B cell (primary cell): ENCODE measurements at places on chromosomes 2 and 18.

GRCh38 chr2:105597806-105598803, 146.6 kb upstream of the NCK2 start:
- no peak for DNase-seq

DNA sequence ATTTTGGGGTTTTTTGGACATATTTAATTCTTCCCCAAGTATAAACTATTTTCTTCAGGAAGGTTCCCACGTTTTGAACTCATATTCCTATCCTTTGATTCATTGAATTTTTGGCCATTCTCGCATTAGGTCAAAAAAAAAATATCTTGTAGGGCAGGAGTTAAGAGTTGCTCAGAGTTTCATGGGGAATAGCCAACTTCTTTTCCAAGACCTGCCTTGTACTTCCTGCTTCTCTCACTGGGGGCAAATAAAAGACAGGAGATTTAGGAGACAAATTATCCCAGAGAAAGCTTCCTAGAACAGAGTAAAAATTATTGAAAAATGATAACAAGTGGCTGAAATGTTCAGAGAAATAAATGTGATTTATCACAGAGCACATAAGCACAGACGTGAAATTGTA, 55.2 kb upstream of the BCL11A start:
- DNase-seq: no peak

- DNase-seq: no peak
Measured at GRCh38 chr18:70720607-70721006, 431.8 kb downstream of the SOCS6 start.

DNA sequence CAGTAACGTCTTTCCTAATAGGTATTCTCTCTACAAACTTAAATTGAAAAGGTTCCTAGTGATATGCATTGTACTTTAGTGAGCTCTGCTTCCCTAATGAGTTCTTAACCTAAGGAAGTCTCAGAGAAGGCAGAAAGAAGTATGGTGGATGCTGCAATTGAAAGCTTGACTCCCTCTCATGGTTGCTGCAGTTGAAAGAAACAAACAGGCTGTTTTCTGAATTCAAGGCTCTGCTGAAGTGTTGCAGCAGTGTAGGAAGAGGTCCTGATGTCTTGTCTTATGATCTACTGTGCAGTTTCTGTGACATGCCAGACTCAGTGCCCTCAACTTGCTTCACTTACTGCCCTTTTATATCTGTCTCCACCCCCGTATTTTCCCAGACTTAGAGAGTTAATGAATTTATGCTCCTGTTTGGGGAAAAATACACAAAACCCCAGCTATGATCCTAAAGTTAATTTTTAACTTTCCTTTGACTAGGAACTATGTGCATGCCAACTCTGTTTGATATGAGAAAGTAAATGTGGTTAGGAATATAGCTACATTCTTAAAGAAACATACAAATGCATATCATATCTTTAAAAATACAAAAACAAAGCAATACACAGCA, 655.3 kb upstream of the FAM98A start:
- DNase-seq: no peak

- no peak for DNase-seq
Measured at GRCh38 chr2:20796374-20796791, 26.5 kb downstream of the LDAH start.

- DNase-seq: no peak
Measured at GRCh38 chr2:68043695-68044094, 19.1 kb downstream of the C1D start.

DNA sequence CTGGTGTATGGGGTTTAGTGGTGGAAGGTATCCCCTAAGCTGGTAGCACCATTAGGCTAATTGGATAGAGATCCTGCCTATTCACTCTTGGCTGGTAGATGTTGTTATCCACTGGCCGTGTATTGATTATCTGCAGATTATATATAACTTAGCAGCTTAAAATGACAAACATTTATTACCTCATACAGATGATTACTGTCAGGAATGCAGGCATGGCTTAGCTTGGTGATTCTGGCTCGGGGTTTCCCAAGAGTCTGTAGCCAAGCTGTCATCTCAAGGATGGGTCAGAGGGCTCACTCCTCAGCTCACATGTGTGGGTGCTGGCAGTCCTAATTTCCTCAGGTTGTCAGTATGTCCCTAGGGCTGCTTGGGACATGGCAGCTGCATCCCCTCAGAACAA, 465.8 kb downstream of the PARD3B start:
- no peak for DNase-seq

GRCh38 chr2:158619496-158619895, 162.7 kb downstream of the PKP4 start:
- no peak for DNase-seq

DNA sequence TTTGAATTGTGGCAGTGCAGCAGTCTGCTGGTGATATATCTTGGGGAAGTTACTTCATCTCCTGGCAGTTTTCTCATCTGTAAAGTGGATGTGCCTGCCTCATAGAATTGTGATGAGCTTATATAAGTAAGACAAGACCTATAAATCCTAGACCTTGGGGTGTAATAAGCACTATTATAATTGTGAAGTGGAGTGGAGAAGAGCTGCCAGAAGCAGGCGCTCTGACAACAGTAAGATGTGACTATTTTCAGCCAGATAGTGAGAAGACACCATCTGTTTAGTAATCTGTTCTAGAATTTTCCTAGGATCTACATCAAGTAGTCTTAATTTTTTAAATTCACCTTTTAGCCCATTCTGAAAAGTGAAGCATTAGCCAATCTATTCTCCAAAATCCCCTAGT, 85.6 kb upstream of the TSPYL6 start:
- DNase-seq: no peak

DNA sequence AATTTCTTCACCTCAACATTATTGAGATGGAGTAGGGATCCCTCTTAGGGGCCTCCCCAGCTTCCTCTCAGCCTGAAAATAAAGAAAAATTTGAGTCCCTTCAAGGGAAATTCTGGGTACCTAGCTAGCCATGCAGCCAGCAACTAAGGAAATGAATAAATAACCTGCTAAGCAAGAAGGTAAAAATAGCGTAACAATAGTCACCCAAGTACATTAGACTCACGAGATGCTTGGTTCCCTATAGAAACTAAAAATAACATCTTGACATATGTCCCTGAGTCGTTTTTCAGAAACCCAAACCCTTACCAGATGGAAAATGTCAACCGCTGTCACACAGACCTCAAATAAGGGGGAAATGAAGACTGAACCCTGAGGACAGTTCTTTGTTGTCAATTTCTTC, 51.9 kb downstream of the CACNB4 start:
- no peak for DNase-seq

DNA sequence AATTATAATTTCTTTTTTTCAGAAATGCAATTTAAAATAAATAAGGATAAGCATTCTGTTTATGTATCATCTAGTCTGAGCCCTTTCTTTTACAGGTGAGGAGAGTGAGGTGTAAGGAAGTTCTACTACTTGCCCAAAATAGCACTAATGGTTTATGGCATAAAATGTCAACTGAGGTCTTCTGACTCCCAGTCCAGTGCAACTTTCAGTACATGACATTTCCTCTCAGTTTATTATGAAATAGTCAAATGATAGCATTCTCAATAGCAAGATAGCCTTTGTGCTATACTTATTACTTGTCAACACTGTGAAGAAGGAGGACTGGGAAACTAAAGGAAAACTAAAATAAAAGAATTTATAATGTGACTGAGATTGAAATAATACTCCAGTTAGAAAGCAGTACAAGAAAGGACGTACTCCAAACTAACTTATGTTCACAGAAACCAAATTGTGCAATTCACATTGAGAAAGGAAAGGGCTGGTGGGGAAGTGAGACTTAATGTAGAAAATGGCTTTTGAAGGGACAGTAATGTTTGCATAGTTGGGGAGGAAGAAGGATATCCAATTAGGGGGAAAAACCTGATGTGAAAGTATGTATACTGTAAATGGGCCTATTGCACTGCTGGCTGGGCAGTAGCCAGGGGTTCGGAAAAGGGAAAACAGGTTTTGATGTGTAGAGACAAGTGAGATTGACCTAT, 166.7 kb upstream of the ZEB2 start:
- peak; percentile 29 for DNase-seq

DNA sequence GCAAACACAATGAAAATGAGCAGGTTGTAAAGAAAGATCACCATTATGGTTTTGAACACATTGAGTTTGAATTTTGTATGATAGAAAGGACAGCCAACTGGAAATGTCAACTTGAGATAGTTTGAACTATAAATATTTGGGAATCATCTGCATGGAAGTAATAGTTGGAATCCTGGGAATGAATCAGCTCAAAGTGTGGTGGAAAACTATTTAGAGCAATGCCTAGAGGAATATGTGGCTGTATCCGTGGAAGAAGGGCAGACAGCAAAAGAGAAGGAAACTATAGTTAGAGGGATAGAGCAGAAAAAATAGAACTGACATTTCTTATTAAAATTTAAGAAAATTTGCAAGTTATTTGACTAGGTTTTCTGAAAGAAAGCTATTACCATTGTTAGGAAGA, 112.5 kb upstream of the OTX1 start:
- no peak for DNase-seq

- no peak for DNase-seq
Measured at GRCh38 chr2:568639-569235, 108.5 kb downstream of the TMEM18 start.

GRCh38 chr2:72961853-72962468, 44.6 kb downstream of the EMX1 start:
- DNase-seq: no peak

GRCh38 chr18:28669165-28669564, 492.2 kb upstream of the CDH2 start:
- no peak for DNase-seq

GRCh38 chr2:130836501-130837174, at the start of gene ARHGEF4:
Gene ARHGEF4, plus strand, starts transcription at chr2:130836914. Its CDS starts 40 bp downstream, at chr2:130836954.
- DNase-seq: peak; percentile 21

DNA sequence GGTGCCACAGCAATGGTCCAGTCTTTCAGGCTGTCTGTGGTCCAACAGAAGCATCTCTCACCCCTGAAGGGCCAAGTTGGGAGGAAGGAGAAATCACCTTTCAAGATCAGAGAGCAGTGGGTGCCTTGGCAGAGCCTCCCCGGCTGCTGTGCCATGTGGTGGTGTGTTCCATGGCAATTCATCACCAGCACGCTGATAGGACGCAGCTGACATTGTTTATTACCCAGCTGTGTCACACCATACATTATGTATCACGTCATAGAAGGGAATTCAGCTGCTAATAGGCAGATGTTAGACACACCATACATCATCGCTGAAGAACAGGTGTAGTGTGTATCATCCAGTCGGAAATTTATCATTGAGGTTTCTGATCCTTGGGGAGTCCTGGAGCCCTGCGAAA, 29.6 kb upstream of the RPL31 start:
- no peak for DNase-seq

GRCh38 chr2:109376796-109377495, 236.8 kb downstream of the SEPTIN10 start:
- DNase-seq: no peak

GRCh38 chr2:100765481-100765880, 54.5 kb upstream of the NPAS2 start:
- DNase-seq: no peak

DNA sequence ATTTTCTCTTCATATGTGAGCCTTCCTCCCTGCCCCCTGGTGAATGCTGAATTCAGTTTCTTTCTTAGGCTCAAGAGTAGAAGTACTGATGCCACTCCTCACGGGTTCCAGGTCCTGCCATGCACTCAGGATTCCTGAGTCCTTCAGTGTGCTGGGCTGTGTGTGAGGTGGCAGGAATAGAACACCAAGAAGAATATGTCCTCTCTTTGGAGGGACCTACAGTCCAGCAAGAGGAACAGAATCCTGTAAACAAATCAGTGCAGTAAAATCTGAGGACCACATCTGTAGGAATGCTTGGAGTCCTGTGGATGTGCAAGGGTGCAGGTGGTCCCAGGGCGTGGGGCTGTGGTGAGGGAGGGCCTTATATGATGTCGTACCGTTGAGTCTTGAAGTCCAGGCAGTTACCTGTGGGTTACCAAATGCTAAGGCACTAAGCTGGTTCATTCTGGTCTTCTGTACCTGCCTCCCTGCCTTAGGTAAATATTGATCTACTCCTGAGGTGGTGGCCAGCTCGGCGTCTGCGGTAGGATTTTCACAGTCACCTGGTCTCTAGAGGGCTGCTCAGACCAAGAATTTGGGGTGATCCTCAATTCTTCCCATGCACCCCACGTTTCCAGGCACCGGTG, 5.5 kb downstream of the ASAP2 start:
- DNase-seq: no peak

- DNase-seq: no peak
Measured at GRCh38 chr2:153601812-153602211, 123.2 kb upstream of the RPRM start.

GRCh38 chr2:11467749-11468148, 1.8 kb upstream of the E2F6 start:
- no peak for DNase-seq

DNA sequence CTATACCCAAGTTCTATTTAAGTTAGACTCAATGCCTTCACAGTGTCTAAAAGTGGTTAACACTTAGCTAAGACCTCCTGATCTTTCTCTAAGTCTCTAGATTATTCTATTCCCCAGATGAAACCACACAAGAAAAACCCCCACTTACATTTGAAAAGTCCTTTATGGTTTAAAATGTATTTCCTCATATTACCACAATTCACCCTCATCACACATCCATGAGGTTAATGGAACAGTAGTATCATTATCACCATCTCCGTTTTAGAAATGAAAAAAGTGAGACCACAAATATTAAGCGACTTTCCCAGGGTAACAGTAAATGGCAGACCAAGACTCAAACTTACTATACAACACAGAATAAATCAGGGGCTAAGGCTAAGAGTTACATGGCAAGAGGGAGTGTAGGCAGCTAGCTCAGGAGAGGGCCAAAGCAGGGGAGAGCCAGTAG, 28.6 kb downstream of the EPG5 start:
- no peak for DNase-seq

DNA sequence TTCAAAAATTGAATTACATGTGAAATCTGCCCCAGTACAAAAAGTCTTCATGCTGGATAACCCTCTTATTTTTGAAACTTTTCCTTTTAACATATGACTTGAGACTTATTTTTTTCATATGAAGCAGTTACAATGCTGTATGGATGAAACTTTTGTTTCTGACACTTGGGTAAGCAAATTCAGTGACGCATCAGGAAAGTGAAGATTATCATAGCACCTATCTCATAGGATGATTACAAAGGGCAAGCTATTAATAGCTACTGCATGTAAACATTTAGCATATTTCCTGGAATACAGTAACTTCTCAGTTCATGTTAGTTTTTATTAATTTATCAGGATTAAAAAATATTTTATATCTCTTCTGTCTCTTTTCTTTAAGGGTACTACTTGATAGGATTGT, 1109.2 kb downstream of the LRP1B start:
- no peak for DNase-seq

- no peak for DNase-seq
Measured at GRCh38 chr2:221818616-221819320, 246.7 kb upstream of the EPHA4 start.

- no peak for DNase-seq
Measured at GRCh38 chr2:229519655-229520430, 194.5 kb downstream of the DNER start.

DNA sequence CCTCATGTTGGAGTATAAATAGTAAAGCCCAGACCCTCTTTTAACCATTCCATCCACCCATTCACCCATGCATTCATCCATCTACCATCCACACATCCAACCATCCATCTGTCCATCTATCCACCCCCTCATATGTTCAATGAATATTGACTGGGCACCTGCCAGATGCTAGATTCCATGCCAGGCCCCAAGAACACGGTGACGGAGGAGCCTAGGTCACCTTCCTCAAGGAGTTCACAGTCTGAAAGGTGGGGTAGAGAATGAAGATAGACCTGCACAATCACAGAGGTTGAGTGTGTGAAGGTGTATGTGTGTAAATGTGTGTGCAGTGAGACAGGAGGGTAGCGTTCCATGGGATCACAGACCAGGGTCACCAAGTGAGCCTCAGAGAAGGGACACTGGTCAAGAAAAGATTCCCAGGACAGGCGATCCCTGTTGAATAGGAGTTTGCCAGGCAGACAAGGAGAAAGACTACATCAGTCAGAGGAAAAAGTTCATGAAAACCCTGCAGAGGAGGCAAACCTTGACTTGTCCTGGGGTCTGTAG, 287.2 kb downstream of the CYP26B1 start:
- no peak for DNase-seq
